ENCODE measurements at places on chromosomes 7 and 10.

- DNase-seq = no peak
Observed at GRCh38 chr7:140898786-140899536, 25.8 kb downstream of the BRAF start.

- DNase-seq = no peak
Observed at GRCh38 chr7:11548532-11548931, 283.5 kb downstream of the THSD7A start.

DNA sequence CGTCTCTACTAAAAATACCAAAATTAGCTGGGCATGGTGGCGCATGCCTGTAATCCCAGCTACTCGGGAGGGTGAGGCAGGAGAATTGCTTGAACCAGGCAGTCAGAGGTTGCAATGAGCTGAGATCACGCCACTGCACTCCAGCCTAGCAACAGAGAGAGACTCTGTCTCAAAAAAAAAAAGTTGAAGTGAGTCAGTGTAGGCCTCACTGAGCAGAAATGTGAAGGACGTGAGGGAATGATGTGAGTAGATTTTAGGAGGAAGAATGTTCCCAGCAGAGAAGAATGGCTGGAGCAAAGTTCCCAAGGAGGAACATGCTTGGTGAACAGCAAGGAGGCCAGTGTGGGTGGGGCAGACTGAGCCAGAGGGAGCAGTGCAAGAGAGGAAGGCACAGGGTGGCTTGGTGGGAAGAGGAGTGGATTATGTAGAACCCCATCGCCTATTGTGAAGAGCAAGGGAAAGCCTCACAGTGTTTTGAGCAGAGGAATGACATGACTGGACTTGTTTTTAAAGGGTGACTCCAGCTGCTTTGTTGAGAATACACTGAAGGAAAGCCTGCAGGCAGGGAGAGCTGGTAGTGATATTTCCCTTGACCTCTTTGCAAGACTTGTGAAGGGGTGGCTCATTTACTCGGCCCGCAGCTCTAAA, 708.7 kb downstream of the SUGCT start:
- DNase-seq = no peak

GRCh38 chr10:113044016-113044755, 94.1 kb downstream of the TCF7L2 start:
- DNase-seq = no peak

GRCh38 chr7:45241339-45242109, 83.9 kb downstream of the RAMP3 start:
- DNase-seq = no peak

GRCh38 chr10:79944428-79945395, 4.2 kb downstream of the SFTPD start:
- DNase-seq = no peak

GRCh38 chr10:34988397-34989067, 101.6 kb downstream of the CUL2 start:
- no peak for DNase-seq

- no peak for DNase-seq
Observed at GRCh38 chr7:96710544-96710943, 898 bp upstream of the SEM1 start.

- DNase-seq = no peak
Observed at GRCh38 chr7:47087866-47088265, 494.0 kb downstream of the TNS3 start.

Data from stimulated activated CD4-positive, alpha-beta T cell treated with anti-CD3 and anti-CD28 coated beads, Interleukin-15, amount 100 ng/mL, for 1 hour (primary cell).